ENCODE measurements at places on chromosomes 7 and 10. TPM values are rescaled to one million over a fixed set of nuclear protein-coding genes. Genes with fewer than 3 reads are reported as not detected.

CYP3A7 gene
- total RNA-seq = 0.41 TPM

ABCA13 gene
- total RNA-seq = 2.9 TPM

CCDC7 gene
- 17.1 TPM for total RNA-seq

NOD1 gene
- 22.6 TPM for total RNA-seq
